ENCODE measurements at places on chromosomes 4 and X.

- peak; percentile 1 for DNase-seq
Measured at GRCh38 chrX:135416546-135416945, 5.2 kb upstream of the SMIM10L2A start.

DNA sequence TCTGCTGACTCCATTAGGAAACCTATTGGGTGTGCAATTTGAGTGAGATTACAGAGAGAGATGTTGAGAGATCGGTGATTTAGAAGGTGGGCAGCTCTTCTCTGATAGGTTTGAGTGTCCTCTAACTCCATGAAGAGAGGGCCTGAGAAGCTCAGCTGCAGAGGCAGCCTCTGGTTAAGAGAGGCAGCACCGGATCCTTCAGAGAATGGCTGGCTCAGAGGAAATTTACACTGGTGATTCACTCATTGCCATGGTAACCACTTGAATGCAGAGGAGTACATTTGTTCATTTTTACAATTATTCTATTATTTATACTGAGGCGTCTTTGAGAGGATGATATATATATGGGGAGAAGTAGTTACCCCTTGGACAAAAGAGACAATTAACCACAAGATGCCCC lies 171.7 kb downstream of the PDGFRA start:
- DNase-seq: peak; percentile 72

- no peak for DNase-seq
Measured at GRCh38 chrX:134460862-134461220, 876 bp downstream of the HPRT1 start.

GRCh38 chr4:116343809-116344208 lies 741.6 kb downstream of the TRAM1L1 start:
- DNase-seq: no peak

DNA sequence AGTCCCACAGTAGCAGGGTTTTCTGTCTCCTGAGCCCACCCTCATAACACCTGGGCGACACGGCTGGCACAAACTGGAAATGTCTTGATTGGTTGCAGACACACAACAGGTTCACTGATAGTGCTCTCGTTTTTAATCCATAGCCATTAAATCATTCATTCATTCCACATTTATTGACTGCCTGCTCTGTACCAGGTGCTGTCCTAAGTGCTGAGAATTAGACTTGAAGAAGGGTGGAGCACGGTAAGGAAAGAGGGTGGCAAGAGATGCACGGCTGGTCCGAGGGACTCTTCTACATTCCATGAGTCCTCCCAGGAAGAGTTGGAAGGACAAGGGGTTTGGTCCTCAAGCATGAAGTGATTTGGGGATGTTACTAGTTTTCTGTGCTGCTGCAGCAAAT lies 100.0 kb downstream of the RELL1 start:
- no peak for DNase-seq

DNA sequence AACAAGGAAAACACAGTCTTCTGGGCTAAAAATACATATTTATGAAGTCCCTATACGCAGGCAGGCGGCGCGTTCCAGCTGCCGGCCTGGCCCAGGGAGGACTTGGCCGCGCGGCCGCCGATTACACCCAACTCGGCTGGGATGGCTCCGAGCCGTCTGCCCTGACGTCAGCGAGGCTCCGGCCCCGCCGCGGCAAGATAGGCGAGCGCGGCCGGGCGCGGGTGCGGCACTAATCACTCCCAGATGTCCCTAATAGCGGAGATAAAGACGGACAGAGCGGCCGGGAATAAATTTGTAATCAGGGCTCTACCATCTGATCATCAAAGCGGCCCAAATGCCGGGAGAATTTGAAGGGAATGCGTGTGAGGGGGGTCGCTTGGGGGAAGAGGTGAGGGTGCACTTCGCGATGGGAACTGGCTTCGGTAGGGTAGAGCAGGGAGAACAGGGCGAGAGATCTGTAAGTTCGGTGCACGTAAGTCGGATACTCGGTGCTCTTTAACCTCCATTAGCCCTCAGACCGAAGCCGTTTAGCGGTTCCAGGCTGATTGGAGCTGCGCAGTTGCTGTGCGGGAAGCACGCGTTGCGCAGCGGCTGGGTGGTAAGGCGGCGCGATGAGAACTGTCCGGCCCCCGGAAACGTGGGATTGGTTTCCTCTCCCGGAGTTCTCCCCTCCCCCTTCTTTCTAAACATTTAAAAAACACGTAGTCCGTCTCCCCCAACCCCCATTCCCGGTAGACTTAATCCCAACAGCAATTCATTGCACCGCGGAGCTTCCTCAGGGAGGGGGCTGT lies 7.7 kb downstream of the HAND2 start:
- DNase-seq: no peak

GRCh38 chr4:138761638-138762220 lies 253.9 kb upstream of the NOCT start:
- peak; percentile 30 for DNase-seq

DNA sequence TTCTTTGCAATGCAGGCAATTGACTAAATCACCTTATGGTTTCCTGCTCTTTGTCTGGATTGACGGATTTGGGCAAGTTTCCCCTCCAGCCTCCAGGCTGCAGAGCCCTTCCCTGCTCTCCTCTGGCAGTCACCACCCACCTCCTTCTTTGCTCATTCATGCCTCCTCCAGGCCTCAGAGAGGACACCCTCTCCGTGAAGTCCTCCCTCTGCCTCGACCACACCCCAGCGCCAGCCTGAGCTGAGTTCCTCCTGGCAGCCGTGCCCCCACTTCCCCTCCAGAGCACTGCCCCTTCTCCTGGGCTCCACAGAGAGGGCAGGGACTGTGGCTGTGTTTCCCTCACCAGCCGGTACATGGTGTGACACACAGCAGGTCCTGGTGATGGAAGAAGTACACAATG lies 53.7 kb downstream of the DCTD start:
- DNase-seq: no peak

- DNase-seq: no peak
Measured at GRCh38 chr4:13285336-13285735, 198.8 kb downstream of the RAB28 start.

Measured in A172 (cell line).